Stimulated activated CD8-positive, alpha-beta memory T cell treated with anti-CD3 and anti-CD28 coated beads, Interleukin-4, amount 100 ng/mL, for 24 hours (primary cell): ENCODE measurements at places on chromosomes 2 and 18.

DNA sequence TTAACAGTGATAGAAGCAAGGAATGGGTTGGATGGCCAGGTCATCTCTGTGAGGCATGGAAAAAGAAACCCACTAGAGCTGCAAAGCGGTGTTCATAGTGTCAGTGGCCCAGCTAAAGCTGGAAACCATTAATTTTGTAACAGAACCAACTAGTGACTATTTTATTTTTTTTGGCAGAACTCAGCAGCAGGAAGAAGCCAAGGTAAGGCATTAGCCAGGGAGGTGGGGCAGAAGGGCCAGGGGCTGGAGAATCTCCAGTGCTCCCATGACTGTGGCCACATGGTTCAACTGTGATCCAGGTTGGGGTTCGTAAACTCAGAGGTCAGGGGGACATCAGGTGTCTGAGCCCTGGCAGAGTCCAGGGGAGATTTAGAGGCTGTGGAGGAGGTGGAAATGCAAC is 25.9 kb upstream of the YES1 start:
- no peak for DNase-seq

- DNase-seq = no peak
These were observed 129.8 kb upstream of the CAB39 start for GRCh38 chr2:230582851-230583283.

DNA sequence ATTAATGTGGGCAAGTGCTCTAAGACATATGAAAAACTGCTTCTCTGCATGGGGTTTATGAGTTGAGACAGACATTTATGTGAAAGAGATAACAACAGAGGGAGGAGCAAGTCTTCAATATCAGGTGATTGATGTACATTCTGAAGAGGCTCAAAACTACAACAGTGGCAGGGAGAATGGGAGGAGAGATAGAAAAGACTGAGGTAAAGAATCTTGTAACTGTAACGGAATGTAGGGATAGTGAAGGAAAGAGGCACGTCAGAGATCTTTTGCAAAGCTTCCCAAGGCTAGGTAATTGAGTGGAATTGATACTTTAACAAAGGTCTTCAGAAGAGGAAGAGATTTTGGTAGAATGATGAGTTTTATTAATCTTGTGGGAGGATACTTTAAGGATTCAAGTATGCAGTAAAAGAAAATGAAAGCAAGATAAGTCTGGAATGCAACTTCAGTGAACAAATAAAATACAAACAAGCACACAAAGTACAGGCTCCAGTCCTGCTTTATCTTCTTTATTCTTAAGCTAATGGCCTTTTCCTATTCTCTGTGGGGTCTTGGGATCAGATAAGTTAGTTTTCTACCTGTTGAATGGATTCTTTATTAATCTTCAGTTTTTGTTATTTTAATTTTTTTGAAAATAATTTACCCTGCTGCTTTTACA is 15.0 kb downstream of the SMAD4 start:
- DNase-seq = no peak

GRCh38 chr2:85911814-85912692 is 23.3 kb upstream of the ST3GAL5 start:
- DNase-seq = no peak

GRCh38 chr2:186159101-186159500 is 327.0 kb upstream of the ZC3H15 start:
- DNase-seq = no peak

DNA sequence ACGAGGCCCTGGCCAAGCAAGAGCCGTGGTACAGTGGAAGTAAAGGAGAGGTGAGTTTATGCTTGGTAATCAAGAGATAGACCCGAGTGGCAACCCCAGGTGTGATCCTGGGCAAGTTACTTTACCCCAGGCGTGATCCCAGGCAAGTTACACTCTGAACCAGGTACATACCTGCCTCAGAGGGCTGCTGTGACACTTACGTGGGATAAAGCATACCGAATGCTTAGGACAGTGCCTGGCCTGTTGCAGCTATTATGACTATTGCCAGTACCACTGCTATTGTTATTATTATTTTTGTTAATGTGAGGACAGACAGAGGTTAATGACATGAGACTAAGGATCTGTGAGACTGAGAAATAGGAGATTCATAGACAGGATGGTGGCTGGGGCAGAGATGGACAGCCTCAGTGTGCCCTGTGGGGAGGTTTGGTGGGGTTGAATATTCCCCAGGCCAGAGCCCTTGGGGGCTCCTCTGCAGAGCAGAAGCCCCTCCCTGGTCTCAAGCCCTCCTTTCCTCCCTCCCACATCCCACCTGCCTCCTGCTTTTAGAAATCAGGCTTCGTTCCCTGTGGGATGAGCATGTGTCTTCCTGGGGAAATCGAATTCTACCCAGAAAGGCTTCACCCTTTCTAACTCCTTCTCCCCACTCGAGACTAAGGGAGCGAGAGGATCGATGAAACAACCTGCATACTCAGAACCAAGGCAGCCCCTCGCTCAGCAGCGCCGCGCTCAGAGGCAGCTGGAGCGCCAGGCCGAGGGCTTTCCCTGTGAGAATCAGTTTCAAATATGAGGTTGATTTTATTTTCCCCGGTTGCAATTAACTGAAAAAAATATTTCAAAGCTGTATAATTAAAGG is 62.0 kb upstream of the SIX3 start:
- DNase-seq = no peak

GRCh38 chr2:41182961-41183360 is 731.1 kb upstream of the SLC8A1 start:
- DNase-seq = no peak

DNA sequence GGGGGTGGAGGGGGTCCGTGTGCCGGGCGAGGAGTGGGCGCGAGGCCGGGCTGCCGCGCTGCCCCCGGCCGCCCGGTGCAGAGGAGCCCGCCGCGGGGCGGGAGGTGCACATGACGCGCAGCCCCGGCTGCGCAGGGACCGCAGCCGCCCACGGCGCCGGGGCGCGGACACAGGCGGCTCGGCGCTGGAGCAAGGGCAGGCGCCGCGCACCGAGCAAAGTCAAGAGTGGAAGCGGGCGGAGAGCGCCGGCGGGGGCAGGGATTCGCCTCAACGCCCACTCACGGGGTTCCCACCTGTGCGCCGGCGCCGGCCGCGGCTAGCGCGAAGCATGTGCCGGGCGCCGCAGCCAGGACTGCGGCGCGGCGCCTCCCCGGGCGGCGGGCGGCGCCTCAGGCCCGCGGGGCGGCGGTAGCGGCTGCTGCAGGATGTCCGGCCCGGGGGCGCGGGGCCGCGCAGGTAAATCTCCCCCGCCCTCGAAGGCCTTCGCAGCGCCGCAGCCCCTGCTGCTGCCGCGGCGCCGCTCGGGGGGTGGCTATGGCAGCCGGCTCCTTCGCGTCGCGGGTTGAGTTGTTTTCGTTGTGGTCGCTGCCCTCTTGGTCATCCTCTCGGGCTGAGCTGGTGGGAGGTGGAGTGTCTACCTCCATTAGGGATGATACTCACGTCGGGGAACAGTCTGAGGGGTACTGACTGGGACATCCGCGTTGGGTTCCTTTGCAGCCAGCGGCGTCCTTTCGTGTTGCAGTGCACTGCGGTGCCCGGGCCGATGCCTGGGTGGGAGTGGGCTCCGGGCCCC is 216.3 kb upstream of the DTNA start:
- no peak for DNase-seq

GRCh38 chr2:82690757-82691411 is 1768.2 kb downstream of the SUCLG1 start:
- DNase-seq = no peak

DNA sequence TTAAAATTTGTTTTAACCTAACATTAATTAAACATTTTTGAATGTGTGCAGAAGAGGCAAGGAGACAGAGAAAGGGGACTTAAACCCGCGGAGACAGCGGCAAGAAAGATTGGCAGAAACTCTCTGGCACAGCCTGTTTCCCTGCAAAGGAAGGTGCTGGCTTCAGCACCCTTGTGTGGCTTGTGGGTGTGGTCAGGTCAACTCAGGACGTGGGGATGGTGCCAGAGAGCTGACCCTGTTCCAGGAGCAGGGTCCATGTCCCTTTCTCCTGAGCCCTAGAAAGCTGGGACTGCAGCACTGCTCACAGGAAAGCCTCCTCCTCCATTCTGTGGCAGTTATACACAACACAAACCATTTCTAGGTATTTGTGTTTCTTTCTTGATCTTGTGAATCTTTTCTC is 176.2 kb upstream of the ST6GAL2 start:
- DNase-seq = no peak

GRCh38 chr2:127953128-127953718 is 67.5 kb upstream of the AMMECR1L start:
- no peak for DNase-seq

GRCh38 chr18:57004366-57005121 is 142.3 kb upstream of the BOD1L2 start:
- no peak for DNase-seq

DNA sequence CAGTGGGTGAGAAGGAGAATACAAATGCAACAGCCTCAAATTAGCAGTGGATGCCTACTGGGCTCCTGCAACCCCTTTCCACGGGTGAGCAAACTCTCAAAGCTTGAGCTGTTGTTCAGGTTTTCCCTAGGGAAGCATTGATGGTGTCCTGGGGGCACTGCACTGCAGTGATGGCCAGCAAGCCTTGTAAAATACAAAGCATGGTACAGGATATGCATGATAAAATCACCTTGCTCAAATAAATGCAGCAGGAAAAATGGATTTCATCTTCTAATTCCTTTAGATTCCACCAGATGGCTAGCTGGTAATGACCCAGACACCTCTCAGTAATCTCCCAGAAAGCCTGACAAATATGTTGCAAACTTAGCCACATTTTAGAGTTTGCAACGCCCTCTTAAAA is 698.2 kb downstream of the TRIB2 start:
- no peak for DNase-seq

GRCh38 chr18:36493349-36494159 is 196.0 kb downstream of the FHOD3 start:
- no peak for DNase-seq

- no peak for DNase-seq
These were observed 146.7 kb downstream of the RPIA start for GRCh38 chr2:88838165-88838635.

GRCh38 chr2:215906458-215906857 is 106.9 kb downstream of the MREG start:
- no peak for DNase-seq

- no peak for DNase-seq
These were observed 100.9 kb upstream of the SPHKAP start for GRCh38 chr2:228282376-228282775.

GRCh38 chr2:227423656-227424499 is 36.1 kb upstream of the SCYGR1 start:
- DNase-seq = no peak

- no peak for DNase-seq
These were observed 83.7 kb downstream of the TANC1 start for GRCh38 chr2:159052157-159052601.

GRCh38 chr2:151827564-151828142 is 568 bp downstream of the ARL5A start:
- DNase-seq = peak; percentile 8

GRCh38 chr2:170229125-170229524 is 51.2 kb downstream of the MYO3B start:
- no peak for DNase-seq

- DNase-seq = no peak
These were observed 20.1 kb downstream of the SMYD1 start for GRCh38 chr2:88087763-88088162.

GRCh38 chr2:11312770-11313471 is 31.5 kb downstream of the ROCK2 start:
- no peak for DNase-seq

- no peak for DNase-seq
These were observed 6.5 kb upstream of the DUSP2 start for GRCh38 chr2:96151595-96152303.

DNA sequence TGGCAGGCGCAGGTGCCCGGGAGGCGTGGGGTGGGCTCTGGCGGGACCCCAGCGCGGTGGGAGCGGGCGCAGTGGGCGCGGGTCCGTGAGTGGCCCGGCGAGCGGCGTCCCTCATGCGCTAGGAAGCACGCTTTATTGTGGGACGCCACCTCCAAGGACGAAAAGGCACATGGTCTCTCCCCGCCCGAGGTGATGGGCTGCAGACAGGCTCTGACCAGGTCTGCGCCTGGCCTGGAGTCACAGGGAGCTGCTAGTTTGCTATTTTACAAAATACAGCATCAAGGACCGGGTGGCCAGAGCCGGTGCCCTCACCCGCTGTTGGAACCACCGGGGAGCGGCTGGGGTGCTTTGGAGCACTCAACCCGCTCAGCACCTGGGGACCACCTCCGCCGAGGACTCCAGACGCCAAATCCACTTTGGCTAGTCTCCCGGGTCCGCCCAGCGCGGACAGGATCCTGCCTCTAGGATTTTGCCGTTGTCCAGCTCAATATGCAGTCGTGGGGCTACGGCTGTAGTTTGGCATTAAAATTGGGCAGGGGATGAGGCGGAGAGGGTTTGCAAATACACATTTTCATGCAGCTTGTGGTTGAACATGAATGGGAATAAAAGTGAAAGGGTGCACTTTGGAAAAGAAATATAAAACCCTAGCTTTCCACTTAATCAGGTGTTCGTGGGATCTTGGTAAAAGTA is 65.4 kb downstream of the LRRFIP1 start:
- DNase-seq = no peak

DNA sequence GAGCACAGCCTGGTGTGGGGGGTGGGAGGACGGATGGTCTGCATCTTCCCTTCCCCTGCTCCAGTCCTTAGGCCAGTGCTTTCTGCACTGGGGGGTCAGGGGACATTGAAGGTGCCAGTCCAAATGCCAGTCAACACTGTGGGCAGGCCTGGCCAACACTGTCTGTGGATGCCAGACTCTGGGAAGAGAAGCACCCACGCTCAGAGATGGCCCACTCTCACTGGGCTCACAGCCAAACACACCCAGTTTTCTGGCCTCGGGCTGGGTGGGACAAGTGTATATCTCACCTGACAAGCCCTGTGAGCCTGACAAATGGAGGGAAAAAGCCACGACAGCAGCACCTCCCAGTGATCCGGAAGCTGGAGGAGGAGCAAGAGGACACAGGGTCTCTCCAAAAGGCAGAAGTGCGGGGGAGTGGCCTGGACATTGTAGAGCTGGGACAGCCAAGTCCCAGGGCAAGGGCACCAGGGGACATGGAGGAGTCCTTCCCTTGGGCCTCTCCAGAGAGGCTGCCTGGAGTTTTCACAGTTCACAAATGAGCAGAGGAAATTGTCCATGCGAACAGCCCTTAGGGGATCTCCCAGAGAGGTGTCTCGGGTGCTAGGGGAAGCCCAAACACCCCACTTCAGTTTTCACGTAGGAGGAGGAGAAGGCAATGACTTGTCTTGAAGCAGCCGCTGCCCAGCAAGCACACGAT is 79.3 kb downstream of the SDC1 start:
- no peak for DNase-seq

DNA sequence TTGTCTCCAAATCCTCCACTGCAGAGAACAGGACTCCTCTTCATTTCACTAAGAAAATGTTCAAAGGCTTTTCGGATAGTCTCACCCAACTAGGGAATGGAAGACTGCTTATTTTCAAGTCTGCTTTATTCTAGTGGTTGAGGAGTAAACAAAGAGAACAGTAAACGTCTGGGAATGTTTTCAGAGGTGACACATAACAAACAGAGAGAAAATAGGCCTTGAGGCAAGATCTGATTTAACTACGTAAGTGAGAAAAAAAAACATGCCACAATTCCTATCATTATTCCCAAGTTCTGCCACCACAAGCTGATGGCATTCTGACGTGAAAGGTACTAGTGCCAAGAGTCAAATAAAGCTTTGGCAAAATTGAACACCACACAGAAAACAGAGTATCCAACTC is 16.7 kb upstream of the WIPF1 start:
- no peak for DNase-seq

- DNase-seq = no peak
These were observed 1.5 kb downstream of the XDH start for GRCh38 chr2:31413025-31413424.

GRCh38 chr18:49206717-49207116 is 253.7 kb downstream of the DYM start:
- no peak for DNase-seq

GRCh38 chr2:223041527-223042109 is 10.4 kb upstream of the KCNE4 start:
- DNase-seq = no peak

- DNase-seq = no peak
These were observed 18.0 kb upstream of the ARHGAP28 start for GRCh38 chr18:6711467-6711866.
